Erythroblast (primary cell): ENCODE measurements at places on chromosomes 1 and 21.

DNA sequence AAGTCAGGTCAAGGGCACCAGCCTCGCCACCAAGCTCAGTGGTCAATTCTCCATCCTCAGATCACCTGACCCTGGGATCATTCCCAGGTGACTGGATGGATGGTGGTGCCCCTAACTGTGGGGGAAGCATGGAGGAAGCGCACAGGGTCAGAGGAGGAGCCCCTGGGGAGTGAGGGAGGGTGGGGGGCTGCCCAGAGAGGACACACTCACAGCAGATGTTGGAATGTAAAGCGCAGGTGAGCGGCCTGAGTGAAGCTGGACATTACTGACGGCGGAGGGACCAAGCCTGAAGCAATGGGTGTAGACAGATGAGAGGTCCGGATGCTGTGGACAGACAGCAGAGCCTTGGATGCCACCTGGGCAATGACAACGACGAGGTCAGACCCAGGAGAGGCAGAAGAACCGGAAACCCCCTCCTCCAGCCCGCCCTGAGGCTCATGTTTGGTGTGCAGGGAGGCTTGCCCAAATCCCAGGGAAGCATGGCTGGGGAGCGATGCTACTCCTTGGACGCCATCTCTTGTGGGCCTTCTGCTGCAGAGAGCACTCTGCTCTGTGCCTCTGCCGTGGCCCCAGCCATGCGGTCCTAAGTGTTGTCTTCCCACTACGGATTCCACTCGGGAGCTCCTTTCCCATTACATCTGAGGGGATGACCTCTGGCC, 5.7 kb upstream of the CPLANE2 start:
- DNase-seq = no peak

GRCh38 chr1:198531891-198532290, 8.6 kb downstream of the ATP6V1G3 start:
- no peak for DNase-seq

- DNase-seq = no peak
These were observed 38.5 kb upstream of the PGBD5 start for GRCh38 chr1:230464671-230465070.

- DNase-seq = no peak
These were observed 134.5 kb upstream of the PKN2 start for GRCh38 chr1:88549536-88549935.

DNA sequence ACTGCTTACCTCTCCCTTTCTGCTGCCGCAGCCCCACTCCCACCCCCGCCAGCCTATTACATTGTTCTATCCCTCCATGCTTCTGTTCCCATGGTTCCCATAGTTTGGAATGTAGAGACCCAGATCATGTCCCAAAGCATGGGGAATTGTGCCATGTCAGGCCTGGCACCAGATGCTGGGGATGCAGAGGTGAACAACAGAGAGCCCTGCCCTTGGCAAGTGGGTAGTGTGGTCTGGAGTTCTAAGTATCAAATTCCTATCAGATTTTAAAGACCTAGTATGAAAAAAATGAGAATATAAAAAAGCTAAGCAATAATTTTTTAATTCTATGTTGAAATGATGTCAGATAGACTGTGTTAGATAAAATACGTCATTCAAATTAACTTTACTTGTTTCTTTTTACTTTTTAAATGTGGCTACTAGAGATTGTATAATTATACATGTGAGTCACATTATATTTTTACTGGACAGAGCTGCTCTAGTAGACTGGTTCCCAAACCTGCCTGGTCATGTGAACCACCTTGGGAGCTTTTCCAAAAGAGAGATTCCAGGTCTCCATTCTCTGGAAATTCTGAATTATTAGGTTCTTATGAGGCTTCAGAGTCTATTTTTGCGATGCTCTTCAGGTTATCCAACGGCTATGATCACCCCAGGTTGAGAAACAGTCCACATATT, 113.0 kb upstream of the DAB1 start:
- no peak for DNase-seq

DNA sequence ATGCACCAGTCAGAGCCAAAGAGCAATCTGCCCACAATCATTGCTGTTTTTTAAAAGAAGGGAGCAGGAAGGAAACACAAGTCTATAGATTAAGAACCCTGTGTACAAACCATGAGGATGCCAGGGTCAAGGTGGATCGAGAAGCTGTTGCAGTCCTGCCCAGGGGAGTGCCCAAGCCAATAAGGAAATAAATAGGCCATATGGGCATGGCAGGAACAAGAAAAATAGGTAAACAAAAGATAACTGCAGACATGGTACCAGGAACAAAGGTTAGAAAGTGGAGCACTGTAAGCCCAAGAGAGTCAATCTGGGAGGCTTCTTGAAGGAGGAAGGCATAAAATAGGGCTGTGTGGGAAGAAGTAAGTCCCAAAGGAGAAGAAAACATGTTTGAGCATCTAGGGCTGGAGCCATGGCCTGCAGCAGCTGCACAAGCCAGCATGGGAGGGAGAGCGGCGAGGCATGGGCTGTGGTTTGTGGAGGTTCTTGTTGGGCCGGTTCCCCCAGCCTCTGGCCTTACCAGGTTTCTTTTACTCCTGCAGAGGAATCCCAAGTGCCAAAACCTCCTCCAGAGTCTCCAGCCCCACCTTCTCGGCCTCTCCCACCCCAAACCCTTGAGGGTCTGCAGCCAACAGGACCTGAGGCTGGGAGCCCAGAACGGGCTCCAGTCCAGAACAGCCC, 13.6 kb downstream of the INAVA start:
- no peak for DNase-seq

- no peak for DNase-seq
These were observed 227.4 kb downstream of the SDCCAG8 start for GRCh38 chr1:243483071-243483771.

DNA sequence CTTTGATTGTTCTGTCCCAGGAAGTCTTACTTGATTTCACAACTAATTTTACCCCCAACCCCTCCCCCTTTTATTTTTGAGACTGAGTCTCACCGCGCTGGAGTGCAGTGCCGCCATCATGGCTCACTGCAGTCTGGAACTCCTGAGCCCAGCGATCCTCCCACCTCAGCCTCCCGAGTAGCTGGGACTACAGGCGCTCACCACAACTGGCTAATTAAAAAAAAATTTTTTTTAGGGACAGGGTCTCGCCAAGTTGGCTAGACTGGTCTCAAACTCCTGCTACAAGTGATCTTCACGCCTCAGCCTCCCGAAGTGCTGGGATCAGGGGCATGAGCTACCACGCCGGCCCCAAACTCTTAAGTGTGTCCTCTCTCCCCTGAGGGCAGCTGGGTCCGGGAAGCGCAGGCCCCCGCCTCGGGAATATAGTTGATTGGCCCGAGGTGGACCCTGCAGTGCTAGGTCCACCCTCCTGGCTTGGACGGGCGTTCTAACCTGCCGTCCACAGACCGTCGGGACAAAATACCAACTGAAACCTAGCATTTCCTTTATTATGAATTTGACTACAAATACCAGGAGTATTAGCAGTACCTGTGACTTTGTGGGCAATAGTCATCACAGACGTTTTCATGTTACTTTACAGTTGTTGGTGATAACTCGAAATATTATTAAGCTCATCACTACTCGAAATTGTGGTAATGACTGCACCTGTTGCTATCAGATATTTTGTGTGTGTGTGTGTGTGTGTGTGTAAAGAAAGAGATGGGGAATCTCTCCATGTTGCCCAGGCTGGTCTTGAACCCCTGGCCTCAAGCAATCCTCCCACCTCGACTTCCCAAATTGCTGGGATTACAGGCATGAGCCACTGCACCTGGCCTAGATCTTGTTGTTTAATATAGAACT, 642 bp upstream of the PARP1 start:
- DNase-seq = no peak

DNA sequence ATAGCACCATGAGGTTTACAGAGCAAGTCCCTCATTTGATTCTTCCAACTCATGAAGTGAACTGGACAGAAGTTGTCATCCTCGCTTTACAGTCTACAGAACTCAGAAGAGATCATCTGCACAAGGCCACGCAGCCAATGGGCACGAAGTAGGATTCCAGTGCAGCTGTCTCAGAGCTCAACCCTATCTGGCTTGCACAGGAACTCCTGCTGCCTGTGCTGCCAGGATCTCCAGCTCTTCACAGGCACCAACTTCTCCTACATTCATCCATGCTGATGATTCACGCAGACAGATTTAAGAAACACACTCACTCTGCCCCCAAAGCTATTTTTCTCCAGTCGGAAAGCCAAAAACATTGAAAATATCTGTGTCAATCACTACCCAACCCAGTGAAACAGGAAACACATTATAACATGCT, 157.0 kb downstream of the RERE start:
- no peak for DNase-seq

DNA sequence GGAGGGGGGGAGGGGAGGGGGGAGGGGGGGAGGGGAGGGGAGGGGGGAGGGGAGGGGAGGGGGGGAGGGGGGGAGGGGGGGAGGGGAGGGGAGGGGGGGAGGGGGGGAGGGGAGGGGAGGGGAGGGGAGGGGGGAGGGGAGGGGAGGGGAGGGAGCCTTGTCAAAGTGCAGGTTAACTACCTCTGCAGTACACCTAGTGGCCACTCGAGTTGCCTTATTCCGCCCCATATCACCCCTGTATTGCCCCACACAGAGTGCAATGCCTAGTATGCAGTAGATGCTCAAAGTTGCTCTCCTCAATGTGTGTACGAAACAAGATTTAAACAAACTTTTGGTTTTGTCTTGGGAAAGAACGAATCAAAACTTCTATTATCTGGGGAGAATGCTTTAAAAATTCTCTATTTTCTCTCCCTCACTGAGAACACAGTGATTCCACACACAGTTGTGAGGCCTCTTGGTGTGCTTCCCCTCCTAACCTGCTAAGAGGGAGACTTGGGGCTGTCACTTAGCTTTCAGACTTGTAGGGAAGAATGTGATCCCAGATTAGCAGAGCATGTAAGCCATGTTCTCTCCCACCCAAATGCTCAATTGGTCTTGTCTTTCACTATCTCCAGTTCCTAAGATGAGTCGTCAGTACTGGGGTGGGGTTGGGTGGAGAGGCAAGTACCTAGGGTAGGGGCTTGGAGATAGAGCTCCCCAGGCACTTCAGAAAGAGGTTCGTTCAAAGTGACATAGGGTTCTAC, 79.7 kb upstream of the MAP10 start:
- DNase-seq = peak; percentile 5

- no peak for DNase-seq
These were observed 330.3 kb downstream of the ZNF326 start for GRCh38 chr1:90325168-90325567.

- DNase-seq = peak; percentile 40
These were observed 701 bp upstream of the INSRR start for GRCh38 chr1:156859523-156860112.

GRCh38 chr1:69587391-69587790, 19.7 kb downstream of the LRRC7 start:
- no peak for DNase-seq

DNA sequence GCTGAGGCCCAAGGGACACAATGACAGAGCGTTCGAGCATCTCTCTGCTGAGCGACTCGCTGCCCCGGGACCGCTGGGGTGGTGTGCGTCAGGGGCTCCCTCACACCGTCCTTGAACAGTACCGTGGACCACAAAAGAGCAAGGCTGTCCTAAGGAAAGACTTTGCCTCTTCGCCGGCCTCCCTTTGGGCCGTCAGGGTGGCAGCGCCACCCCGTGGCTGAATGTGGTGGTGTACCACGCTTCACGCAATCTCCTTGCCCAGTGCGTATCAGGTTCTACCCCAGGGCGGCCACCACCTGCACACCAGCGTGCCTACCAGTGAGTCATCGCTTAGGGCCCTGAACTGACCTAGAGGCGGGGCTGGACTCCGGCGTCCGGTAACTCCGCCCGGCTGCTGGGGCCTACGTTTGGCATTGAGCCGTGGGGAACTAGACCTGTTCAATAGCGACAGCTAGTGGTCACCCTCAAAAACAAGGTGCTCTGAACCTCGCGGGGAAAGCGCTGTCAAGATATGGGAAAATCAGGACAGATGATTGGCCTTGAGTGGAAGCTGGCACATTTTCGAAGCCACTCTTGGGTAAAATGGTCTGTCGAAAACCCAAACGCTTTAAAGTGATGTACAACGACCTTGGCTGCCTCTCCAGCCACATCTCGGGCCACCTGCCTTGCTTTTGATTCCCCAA, 8.1 kb upstream of the TRAF3IP3 start:
- peak; percentile 96 for DNase-seq

DNA sequence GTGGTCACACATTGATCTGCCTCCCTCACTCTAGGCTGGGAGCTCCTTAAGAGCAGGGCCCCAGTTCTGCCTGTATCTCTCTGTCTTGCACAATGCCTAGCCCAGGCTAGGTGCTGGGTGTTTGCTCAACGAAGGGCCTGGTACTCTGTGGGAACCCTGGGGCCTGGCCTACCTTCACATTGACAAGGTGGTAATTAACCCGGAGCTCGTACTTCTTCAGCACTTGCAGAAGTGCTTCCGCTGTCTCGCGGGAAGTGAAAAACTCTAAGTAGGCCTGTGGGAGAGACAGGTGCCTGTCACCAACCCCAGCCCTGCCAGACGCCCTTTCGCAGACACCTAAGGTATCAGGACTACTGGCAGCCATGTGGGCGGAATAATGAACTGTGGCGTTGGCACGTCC, 13.7 kb downstream of the MTHFR start:
- DNase-seq = peak; percentile 57

DNA sequence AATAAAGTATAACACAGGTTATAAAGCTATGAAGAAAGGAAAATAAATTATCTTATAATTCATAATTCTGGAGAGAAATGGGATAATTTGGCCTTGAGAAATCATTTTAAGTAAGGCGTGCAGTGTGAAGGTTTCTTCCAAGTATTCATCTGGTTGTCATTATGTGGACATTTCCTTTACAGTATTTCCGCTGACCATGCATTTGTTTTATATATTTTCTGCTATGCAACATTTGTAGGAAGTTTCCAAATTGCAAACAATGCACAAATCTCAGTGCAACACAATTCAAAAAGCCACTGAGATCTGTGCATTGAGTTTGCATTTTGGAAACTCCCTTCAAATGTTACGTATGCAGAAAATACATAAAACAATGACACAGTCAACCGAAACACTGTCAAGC, 17.8 kb downstream of the ZNF670 start:
- DNase-seq = no peak

DNA sequence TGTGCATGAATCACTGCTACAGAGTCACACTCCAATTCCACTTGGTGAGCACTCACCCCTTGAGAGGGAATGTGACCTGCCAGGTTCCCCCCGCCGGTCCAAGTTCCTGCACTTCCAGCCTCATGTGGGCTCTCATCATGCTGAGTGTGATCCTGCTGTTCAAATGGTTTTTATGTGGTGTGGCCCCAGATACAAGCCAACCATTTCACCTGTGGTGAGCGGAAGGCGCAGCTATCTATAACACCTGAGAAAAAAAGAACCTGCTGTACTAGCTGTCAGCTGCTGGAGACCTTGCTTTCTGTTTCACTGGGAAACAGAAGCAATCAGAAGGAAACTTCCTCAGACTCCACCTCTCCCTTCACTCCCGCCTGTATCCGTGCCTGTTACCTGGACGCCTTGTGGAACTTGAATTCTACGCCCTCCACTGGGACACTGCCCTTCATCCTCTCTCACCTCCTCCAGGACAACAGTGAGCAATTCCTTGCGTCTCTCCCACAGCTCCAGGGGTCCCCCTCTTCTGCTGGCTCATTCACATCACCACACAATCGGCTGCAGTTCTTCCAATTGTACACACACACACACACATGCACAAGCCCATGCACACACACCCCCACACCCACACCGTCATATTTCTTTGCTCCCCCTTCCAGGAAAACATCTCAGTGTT, 64.4 kb upstream of the RPL11 start:
- DNase-seq = no peak

- no peak for DNase-seq
These were observed 4.4 kb downstream of the KCNN3 start for GRCh38 chr1:154865442-154866256.
